ENCODE measurements at places on chromosomes 7 and 10.

- DNase-seq = no peak
These were observed 83.4 kb upstream of the TNRC18 start for GRCh38 chr7:5507013-5507412.

DNA sequence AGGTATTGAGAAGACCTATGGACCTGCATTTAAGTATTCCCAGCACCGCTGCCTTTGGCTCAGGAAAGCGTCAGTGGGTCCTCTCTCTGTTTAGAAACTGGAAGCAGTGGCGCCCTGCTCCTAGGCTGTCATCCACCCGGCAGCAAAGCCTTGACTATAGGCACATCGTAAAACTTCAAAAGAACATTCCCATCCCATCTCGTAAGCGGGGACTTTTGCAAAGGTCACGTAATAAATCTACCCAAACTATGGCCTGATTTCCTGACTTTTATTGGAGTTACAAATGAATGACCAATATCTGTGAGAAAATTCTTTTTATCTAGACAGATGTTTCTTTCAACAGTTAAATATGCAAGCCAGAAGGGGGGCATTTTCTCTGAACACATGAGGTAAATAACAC is 115.8 kb upstream of the TCERG1L start:
- no peak for DNase-seq

DNA sequence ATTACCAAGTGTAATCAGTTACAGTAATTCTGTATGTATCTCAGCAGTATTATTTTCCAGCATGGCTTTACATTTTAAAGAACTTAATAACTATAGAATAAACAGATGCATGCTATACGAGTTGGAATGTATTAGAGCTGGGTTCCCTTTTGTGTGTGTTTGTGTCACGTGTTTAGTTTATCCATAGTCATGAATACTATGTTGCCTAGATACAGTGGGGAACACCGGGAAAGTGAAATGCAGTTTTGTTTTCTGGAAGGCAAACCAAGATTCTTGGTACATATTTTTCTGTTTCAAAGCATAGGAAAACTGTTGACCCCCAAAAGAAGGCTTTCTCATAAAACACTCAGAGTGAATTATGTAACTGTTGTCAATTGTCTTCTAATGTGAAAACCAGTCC is 119.0 kb downstream of the FANK1 start:
- no peak for DNase-seq

DNA sequence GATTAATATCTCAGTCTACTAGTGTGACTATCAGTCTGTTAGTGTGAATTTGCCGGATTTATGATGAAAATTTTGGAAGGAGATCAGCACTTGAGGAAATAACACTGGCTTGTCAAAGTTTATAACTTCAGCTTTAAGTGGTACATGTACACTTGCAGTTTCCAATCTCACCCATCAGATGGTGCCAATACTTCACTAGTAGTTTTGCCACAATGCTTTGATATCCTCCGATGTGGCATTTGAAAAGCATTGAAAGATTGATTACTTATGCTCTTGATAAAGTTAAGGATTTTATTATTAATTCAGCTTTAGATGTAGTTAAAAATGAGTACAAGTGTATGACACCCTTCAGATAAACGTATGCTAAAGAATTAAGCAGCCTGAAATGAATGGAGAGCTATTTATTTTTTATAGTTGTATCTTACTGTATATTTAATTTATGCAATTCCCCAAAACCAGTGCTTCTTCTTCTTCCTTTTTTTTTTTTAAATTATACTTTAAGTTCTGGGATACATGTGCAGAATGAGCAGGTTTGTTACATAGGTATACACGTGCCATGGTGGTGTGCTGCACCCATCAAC is 98.2 kb downstream of the ANLN start:
- no peak for DNase-seq

DNA sequence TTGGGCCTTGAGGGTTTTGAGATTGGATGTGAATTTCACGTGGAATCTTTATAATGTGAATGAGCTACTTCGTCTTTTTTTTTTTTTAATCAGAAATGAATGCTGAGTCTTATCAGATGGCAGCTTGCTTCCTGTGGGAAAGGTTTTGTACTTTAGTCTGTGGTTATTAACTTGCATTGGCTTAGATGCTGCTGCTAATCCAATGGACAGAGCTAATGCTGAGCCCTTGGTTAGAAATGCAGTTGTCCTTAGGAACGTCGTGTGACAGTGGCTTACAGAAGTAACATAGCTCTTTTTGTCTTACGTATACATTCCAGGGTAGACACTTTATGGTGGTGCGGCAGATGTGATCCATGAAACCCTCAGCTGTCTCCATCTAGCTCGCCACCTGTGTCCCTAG is 32.8 kb downstream of the ADCY1 start:
- DNase-seq = no peak

DNA sequence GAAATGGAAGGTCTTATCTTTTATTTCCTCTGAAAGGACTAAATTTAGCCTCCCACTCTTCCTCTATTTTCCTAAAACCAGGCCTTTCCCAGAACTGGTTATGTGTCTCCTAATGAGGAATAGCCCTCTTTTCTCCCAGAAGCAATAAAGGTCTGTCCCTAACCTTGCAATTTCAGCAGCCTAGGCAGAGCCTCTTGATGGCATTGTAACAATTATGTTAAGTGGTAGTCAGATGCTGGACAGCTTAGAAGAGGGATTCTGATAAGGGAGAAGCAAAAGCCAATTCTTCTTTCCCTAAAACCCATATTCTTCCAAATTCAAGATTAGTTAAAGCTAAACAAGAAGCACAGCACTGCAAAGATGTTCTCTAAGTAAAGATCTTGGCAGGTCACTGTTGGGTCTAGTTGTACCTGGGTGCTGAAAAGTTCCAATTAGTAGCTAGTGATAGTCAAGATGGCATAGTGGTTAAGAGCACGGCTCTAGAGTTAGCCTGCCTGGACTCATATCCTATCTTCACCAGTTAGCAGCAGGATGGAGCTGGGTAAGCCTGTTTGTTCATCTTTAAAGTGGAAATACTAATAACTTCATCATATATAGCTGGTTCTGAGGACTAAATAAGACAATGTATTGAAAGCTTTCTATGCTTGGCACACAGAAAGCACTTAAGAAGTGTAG is 14.3 kb upstream of the KCNIP2 start:
- no peak for DNase-seq

- no peak for DNase-seq
These were observed 58.7 kb upstream of the GDF10 start for GRCh38 chr10:47241256-47241655.

DNA sequence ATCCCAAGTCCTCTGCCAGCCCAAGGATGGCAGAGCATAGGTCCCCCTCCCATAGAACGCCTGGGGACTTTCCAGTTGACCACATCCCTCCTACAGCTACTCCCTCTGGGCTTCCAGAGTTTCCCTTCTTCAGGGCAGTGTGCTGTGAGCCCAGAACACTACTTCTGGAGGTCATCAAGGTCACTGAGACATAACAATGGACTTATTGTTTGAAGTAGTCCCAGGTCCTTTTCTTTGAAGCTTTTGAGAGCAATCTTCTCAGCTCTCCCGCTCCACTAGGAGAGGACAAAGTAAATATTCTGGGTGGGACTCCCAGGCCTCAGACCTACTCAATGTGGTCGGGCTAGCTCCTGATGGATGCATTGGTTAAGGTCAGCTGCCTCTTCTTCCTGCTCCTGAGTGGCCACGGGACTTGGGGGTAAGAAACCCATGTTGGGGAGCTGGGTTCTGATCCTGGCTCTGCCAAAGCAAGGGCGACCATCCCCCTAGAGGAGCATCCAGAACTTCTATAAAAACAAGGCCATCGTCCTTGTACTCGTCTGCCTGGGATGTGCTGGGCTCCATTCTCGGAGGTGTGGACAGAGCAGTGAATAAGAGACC is 83.5 kb upstream of the DDC start:
- DNase-seq = no peak

Measured in NCI-H187 (cell line).